Hypothalamus (tissue), 51 donors: ENCODE measurements at places on chromosomes 3 and 15.

DNA sequence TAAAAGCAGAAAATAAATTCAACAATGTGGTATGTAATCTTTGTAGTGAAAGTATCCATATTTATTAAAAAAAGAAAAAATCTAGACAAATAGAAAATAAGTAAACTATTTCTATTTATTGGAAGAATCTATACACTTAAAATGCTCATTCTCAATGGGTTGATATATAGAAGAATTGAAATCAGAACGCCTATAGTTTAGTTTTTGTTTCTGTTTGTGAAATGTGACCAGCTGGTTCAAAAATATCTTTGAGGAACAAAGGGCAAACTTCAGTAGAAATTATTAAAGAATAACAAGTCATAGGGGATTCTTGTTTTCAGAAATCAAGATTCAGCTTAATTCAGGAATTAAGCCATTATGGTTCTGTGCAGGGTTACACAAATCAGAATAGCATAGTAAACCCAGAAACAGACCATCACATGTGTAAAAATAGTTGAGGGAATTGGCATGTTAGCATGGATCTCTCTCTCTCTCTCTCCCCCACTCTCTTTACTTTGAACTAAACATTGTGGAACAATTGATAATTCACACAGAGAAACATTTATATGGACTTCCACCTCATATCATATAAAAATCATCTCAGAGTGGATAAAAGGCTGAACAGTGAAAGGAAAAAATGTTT, 134.0 kb downstream of the CHL1 start:
- no peak for DNase-seq

DNA sequence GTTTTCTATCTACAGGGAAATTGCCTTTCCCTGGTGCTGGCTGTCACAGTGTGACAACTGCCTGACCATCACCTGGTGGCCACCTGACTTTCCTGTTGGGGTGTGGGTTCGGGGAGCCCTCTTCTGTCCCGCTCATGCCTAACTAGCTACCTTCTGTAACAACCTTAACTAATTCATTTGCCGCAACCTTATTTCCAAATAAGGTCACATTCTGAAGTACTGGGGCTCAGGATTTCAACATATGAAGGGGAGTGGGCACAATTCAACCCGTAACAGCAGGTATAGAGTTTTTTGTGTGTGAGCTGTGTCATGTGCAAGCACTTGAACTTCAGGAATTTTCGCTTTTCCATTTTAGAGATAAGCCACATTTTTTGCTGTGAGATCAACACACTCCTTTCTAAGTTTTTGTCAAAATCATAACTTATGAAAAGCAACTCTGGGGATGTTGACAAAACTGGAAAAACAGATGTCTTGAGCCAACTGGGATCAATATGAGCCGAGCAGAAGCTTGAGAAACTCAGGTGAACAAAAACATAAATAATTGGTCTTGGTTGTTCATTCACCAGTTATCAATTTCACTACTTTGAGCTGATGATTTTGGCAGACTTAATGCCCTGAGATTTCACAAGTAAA, 242.0 kb upstream of the RGMA start:
- DNase-seq, result no peak

GRCh38 chr15:85785887-85786780, 8.6 kb downstream of the KLHL25 start:
- DNase-seq, result no peak

GRCh38 chr3:13702286-13702685, 153.4 kb downstream of the FBLN2 start:
- no peak for DNase-seq

DNA sequence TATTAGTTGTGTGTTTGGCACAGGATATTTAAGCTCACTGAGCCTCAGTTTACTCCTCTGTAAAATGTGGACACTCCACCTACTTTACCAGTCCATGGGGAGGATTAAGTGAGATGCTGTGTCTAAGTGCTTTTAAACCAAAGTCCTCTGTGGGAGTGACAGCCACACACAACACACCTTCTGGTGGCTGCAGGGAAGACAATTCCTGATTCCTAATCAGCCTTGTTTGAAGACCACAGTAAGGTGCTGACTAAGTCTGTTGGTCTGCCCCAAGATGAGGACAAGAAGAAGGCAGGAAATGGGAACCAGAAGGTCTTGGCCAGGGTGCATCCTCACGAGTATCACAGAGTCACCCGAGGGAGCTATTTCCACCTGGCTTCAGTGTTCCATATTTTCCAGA, 52.3 kb downstream of the EPHB1 start:
- DNase-seq, result no peak

- no peak for DNase-seq
These were observed 46.8 kb upstream of the TBC1D23 start for GRCh38 chr3:100213891-100214573.
